ENCODE measurements at places on chromosomes 5 and 9. TPM values are rescaled to one million over a fixed set of nuclear protein-coding genes. Genes with fewer than 3 reads are reported as not detected.

The IFNW1 gene
- not detected for total RNA-seq

- DNase-seq: no peak
- no peaks in the 10 kb centered on the region for H3K36me3 ChIP-seq
- H3K27ac ChIP-seq: no peak overlapping the region
- H3K4me1 ChIP-seq: peaks cover 3% of the 10 kb centered on the region
- H3K27me3 ChIP-seq: peaks cover 7% of the 10 kb centered on the region
Measured at GRCh38 chr9:38360839-38361472, 31.5 kb upstream of the ALDH1B1 start.

- no peak overlapping the region for H3K4me3 ChIP-seq
- H3K27ac ChIP-seq: no peak overlapping the region
- peaks cover under 1% of the 10 kb centered on the region for H3K27me3 ChIP-seq
- H3K4me1 ChIP-seq: no peaks in the 10 kb centered on the region
- peak; percentile 79 for DNase-seq
- H3K36me3 ChIP-seq: no peaks in the 10 kb centered on the region
Measured at GRCh38 chr5:122192497-122193496, 63.5 kb downstream of the ZNF474 start.

GRCh38 chr5:93512799-93513198 is 68.2 kb downstream of the NR2F1-AS1 start:
- DNase-seq: peak; percentile 95
- no peaks in the 10 kb centered on the region for H3K4me1 ChIP-seq
- H3K27ac ChIP-seq: no peak overlapping the region
- H3K27me3 ChIP-seq: no peaks in the 10 kb centered on the region
- H3K4me3 ChIP-seq: no peak overlapping the region

- H3K4me3 ChIP-seq: peak overlapping the region; percentile 97
- peaks cover 8% of the 10 kb centered on the region for H3K36me3 ChIP-seq
- H3K27me3 ChIP-seq: no peaks in the 10 kb centered on the region
- peaks cover 3% of the 10 kb centered on the region for H3K4me1 ChIP-seq
Measured at GRCh38 chr5:154444556-154445421, 1.0 kb upstream of the SAP30L start.

DNA sequence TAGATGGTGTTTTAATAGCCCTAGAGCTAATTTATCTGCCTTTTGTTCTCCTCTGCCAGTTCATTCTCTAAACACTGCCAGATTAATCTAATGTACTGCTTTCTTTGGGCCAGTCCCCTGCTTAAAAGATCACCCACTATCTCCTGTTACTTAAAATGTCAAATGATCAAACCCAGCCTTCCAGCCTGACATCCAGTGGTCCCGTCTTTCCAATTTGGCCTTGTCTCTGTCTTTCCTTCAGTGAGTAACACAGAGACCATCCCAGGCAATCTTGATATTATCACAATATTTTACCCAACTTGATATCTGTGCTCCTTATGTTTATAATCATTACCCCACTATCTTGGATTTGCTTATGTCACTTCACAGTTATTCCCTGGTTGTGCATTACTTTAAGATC is 12.0 kb downstream of the PRR16 start:
- H3K4me3 ChIP-seq: no peak overlapping the region
- no peak overlapping the region for H3K27ac ChIP-seq
- DNase-seq: no peak
- H3K36me3 ChIP-seq: no peaks in the 10 kb centered on the region
- peaks cover 5% of the 10 kb centered on the region for H3K4me1 ChIP-seq

DNA sequence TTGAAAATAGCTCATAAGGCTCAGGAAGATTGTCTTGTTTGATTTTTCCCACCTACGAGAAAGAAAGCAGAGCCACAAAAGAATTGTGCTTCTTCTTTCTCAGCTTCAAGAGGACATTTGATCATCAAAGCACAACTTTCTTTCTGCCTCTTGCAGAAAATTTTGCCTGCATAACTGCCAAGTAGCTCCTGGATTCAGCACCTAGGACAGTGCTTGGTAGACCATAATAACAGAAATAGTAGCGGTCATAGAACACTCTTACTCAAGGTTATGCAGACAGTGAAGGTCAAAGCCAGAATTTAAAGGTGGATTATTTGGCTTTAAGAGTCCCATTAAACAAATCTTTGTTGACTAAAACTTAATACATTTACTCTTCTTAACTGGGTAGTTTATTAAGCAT is 594.7 kb upstream of the CCNG1 start:
- H3K4me1 ChIP-seq: no peaks in the 10 kb centered on the region
- H3K27ac ChIP-seq: no peak overlapping the region
- H3K27me3 ChIP-seq: no peaks in the 10 kb centered on the region
- no peaks in the 10 kb centered on the region for H3K36me3 ChIP-seq
- no peak for DNase-seq

The EXOC3 gene
- 50.8 TPM for total RNA-seq

DNA sequence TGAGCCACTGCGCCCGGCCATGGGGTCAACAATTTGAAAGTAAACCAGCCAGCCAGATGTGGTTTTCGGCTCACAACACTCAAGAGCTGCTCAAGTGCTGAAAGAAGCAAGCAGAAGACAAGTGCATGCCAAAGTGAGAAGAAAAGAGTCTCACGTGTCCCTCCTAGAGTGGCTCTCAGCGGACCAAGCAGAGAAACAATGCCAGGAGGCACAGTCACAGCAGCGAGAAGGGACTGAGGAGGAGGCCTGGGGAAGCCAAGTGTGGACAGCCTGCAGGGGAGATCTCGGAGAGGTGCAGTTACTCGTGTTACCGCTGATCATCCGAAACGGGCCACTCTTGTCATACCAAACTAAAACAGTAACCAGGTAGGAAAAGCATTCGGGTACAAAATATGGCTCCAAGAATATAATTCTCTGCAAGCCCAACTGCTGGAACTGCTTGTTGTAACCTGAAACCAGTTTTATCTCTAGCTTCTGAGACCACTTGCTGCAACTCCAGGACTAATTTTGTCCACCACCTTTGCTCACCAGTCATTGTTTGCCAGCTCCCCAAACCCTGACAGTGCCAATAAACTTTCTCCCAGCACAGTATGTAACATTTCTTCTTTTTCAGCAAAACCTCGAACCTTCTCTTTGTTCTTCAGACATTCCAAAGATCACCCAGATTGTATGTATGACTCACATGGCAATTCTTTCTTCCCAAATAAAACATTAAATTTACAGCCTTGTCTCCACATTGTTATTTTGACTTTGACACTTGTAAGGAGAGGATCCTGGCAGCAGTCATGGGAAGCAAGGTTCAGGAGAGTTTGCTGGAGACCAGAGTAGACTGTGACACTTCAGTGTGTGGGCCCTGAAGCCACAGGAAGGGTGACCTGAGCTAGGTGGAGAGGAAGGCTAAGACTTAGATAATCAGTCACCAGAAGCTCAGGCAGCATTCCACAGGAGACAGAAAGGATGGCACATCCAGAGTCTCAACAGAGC is 6.3 kb downstream of the SLC35D2 start:
- peaks cover 15% of the 10 kb centered on the region for H3K4me1 ChIP-seq
- H3K36me3 ChIP-seq: no peaks in the 10 kb centered on the region
- no peak overlapping the region for H3K4me3 ChIP-seq

The SLC34A1 gene
- total RNA-seq: not detected

DNA sequence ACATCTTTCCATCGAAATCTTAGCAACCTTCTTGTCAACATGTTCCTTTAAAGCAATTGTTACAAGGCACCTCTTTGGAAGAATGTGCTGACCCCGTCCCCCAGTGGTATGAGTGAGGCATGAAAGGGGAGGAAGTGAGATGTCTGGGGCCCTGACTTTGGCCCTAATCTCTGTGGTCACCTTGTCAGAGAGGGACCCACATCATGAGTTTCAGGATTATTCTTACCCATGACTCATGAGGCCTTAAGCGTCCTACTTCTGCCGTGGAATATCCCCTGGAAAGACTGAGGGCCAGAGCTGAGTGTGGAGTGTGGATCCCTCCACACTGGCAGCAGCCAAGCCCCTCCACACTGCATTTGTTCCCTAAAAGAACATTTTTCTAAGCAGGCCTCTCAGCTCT is 81.2 kb downstream of the FSTL4 start:
- H3K4me3 ChIP-seq: no peak overlapping the region
- H3K36me3 ChIP-seq: no peaks in the 10 kb centered on the region
- H3K27me3 ChIP-seq: peaks cover 4% of the 10 kb centered on the region
- no peaks in the 10 kb centered on the region for H3K4me1 ChIP-seq

The GFPT2 gene
- 20.8 TPM for total RNA-seq

GRCh38 chr5:1513326-1514026 is 10.3 kb downstream of the LPCAT1 start:
- H3K36me3 ChIP-seq: peaks cover 44% of the 10 kb centered on the region
- H3K4me3 ChIP-seq: no peak overlapping the region
- no peak for DNase-seq
- H3K27ac ChIP-seq: no peak overlapping the region

GRCh38 chr5:152607401-152608160 is 202.5 kb upstream of the NMUR2 start:
- no peaks in the 10 kb centered on the region for H3K4me1 ChIP-seq
- no peak for DNase-seq
- H3K27me3 ChIP-seq: no peaks in the 10 kb centered on the region
- H3K27ac ChIP-seq: no peak overlapping the region
- no peak overlapping the region for H3K4me3 ChIP-seq

The PWWP2A gene
- total RNA-seq: 12.5 TPM

The MOCS2 gene
- 36.4 TPM for total RNA-seq

DNA sequence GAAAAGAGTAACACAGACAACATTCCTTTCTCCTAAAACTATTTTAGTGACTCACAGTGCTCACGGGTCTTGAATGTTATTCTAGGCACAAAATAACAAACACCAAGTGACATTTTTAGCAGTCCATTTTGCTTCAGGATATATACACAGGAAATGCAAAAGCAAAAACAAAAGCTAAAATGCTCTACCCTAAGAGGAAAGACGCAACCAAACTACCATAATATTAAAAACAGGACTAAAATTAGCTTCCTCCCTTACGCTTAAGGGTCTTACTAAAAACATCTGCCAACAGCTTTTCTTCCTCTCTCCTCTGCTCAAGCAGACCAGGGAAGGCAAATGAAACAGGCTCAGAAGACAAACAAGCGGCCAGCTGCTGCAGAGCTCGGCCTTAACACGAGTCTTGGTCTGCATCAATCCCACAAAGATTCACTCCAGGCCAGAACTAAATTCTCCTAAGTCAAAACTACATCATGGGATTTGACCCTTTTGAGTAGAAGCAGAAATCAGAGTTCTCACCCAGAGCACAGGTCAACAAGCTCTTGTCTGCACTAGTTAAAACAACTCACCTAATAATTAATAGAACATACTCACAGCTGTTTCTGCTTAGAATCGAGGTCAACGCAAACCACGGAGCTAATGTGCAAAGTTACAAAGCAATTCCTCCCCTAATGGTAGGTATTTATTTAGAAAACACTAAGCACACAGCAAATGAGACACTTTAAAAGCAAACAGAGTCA is 62.3 kb downstream of the RAPGEF1 start:
- DNase-seq: peak; percentile 83
- H3K27me3 ChIP-seq: no peaks in the 10 kb centered on the region
- H3K4me3 ChIP-seq: peak overlapping the region; percentile 5
- no peaks in the 10 kb centered on the region for H3K36me3 ChIP-seq
- peak overlapping the region; percentile 91 for H3K27ac ChIP-seq
- peaks cover 28% of the 10 kb centered on the region for H3K4me1 ChIP-seq

The DNAJB5 gene
- 14.9 TPM for total RNA-seq

DNA sequence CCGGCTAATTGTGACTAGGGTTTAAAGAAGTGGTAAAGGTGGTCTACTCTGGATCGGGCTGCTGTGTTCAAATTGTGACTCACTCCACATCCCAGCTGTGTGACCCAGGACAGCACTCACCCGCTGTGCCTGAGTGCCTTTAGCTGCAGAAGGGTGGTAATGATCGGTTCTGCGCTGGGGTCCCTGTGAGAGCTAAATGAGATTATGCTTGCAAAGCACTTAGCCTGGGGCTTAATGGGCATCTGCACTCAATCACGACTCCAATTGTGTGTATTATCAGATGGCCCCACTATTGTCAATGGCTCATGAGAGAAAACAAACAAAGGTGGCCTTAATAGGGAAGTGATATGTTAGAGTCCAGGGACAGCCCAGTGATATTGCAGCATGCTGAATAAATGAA is 25.1 kb upstream of the TBC1D2 start:
- H3K36me3 ChIP-seq: no peaks in the 10 kb centered on the region
- no peak overlapping the region for H3K27ac ChIP-seq
- H3K27me3 ChIP-seq: peaks cover 33% of the 10 kb centered on the region

DNA sequence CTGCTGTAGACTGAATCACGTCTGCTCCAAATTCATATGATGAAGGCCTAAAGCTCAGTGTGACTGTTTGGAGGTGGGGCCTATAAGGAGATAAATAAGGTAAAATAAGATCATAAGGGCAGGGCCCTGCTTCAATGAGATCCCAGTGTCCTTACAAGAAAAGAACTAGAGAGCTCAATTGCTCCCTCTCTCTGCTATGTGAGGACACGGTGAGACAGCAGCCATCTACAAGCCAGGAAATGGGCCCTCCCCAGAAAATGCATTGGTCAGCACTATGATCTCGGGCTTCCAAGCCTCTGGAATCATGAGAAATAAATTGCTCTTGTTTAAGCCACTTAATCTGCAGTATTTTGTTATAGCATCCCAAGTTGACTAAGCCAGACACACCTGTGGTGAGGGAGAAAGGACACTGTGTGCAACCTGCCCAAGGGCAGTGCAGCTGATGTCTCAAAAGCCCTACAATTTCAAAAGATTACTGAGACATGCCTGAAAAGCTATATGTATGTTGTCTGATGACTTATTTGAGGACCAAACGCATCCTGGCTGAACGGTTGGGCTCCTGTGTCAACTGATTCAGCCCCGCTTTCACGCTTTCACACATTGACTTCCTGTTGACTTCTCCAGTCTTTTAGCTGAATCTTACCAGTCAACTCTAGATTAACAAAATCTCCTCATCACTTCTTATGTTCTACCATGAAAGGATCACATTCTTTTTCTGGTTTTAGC is 13.2 kb downstream of the GZMK start:
- no peaks in the 10 kb centered on the region for H3K4me1 ChIP-seq
- H3K4me3 ChIP-seq: no peak overlapping the region
- no peak overlapping the region for H3K27ac ChIP-seq
- H3K27me3 ChIP-seq: peaks cover 6% of the 10 kb centered on the region

- H3K27ac ChIP-seq: no peak overlapping the region
- peaks cover 22% of the 10 kb centered on the region for H3K36me3 ChIP-seq
- H3K4me3 ChIP-seq: no peak overlapping the region
Measured at GRCh38 chr5:69129413-69129812, 35.6 kb downstream of the SLC30A5 start.

DNA sequence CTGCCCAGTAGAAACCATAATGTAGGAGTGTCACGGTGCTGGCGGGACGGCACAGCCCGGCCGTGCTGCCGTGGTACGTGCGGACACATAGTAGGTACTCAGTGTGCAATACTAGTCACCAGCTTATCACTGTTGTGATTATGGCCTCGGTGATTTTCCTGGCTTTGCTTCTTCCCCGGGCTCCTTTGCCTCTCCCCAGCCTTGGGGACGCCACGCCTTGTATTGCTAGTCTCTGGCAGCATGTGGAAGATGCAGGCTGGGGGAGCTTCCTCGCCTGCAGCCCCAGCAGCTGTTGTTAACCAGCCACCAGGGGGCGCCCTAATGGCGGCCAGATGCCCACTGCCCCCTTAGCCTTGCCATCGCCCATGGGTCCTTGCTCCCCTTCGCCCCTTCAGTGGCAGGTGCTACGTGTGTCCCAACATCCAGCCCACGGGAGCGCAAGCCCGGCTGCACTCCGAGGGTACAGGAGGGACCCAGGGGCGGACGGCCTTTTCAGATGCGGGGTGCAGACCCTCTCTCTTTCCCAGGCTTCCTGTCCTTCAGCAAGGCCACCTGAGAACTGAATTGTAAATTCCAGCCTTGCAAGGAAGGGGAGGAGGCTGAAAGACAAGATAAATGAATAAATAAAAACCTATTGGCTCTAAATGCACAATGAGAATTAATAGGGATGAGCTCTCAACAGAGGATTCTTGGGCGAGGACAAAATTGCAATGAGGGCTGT is 8.0 kb downstream of the NTNG2 start:
- H3K4me1 ChIP-seq: no peaks in the 10 kb centered on the region
- peaks cover 18% of the 10 kb centered on the region for H3K27me3 ChIP-seq
- H3K4me3 ChIP-seq: no peak overlapping the region
- DNase-seq: peak; percentile 51

The IRGM gene
- total RNA-seq: not detected

The THBS4 gene
- 0.83 TPM for total RNA-seq
